SHP77 (cell line): ENCODE measurements at places on chromosomes 4 and X.

DNA sequence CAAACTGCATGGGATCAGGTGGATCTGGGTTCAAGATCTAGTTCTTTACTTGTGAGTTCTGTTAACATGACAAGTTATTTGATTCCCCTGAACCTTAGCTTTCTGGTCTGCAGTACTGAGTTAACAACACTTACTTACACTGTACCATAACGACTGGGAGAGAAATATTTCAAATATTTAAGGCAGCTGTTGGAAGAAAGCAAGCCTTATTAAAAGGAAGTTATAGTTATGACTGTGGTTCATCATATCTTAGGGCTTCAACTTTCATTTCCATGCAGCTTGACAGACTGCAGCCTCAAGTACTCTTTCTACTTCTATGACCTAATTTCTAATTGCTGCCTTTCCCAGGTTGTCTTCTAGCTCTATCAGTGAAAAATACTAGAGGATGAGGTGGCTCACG lies 40.0 kb upstream of the PDGFRA start:
- DNase-seq: no peak

DNA sequence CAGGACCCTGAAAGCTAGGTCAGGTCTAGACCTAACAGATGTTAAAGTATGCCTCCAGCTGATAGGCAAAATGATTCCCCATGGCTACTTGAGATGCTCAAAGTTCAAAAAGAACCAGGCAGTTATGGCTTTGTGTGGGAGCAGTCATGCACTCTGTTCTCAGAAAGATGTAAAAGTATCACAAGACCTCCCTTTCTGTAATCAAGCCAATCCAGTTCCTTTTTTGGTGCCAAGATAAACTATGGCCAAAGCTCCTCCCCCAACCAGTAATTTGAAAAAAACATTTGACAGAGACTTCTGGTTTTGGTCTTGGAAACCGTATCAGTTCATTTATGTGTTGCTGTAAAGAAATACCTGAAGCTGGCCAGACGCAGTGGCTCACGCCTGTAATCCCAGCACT lies 340.9 kb downstream of the CHIC1 start:
- DNase-seq: no peak

GRCh38 chr4:185480016-185480732 lies 8.6 kb upstream of the CCDC110 start:
- no peak for DNase-seq

DNA sequence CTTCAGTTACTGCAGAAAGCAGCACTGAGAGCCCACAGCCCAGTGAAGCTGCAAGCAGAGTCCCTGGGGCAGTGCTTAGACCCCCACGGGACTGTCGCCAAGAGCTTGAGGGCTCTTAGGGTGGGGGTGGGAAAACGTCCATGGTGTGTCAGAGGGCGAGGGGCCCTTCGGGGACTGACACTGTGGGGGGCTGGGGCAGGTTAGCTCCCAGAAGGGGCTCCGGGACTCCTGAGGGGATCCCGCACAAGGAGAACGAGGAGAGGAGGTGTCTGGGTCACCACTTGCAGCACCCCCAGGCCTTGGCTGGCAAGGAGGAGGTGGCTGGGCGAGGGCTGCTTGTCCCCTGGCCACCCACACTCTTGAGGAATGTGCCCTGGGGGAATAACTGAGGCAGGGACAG lies 20.8 kb downstream of the NAT8L start:
- no peak for DNase-seq
